Retinal pigment epithelial cell (primary cell): ENCODE measurements at places on chromosomes 4 and X.

DNA sequence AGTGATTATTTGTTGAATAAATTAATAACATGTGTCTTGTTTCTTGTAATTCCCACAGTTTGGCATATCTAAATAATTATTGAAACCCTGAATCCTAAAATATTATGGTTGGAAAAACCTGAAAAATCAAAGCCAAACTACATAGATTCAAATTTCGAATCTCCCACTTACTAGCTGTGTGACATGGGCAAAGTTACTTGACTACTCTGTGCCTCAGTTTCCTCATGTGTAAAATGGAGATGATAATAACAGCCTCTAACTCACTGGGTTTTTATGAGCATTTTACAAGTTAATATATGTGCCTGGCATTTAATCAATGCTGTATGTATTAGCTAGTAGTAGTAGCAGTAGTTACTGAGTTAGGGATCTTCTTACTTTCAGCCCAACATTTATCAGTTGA is 34.6 kb upstream of the BRS3 start:
- no peak for DNase-seq

DNA sequence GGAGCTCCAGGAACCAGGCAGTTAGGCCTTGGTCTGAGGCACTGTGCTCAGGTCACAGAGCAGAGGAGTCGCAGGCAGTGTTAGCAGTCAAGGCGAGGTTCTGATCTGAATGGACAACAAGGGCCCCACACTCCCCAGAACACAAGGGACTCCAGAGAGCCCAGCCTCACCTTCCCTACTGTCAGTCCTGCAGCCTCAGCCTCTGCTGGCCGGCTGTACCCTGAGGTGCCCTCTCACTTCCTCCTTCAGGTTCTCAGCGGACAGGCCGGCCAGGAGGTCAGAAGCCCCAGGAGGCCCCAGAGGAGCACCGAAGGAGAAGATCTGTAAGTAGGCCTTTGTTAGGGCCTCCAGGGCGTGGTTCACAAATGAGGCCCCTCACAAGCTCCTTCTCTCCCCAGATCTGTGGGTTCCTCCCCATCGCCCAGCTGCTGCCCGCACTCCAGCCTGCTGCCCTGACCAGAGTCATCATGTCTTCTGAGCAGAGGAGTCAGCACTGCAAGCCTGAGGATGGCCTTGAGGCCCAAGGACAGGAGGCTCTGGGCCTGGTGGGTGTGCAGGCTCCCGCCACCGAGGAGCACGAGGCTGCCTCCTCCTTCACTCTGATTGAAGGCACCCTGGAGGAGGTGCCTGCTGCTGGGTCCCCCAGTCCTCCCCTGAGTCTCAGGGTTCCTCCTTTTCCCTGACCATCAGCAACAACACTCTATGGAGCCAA is 26.2 kb downstream of the MAGEA9 start:
- DNase-seq, result no peak

DNA sequence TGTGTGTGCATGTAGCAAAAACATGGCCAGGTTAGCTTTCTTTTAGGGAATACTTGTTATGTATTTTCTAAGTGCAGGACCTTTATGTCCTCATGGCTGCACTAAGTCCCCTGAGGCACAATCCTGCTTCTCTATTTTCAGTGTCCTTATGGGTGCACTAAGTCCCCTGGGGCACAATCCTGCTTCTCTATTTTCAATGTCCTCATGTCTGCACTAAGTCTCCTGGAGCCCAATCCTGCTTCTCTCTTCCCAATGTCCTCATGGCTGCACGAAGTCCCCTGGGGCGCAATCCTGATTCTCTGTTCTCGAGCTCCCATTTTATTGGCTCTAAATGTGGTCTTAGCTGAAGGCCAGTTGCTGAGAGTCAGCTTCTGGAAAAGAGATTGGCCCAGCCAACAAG is 49.7 kb upstream of the GPRIN3 start:
- no peak for DNase-seq

GRCh38 chrX:9280831-9281230 is 184.0 kb upstream of the TBL1X start:
- no peak for DNase-seq

DNA sequence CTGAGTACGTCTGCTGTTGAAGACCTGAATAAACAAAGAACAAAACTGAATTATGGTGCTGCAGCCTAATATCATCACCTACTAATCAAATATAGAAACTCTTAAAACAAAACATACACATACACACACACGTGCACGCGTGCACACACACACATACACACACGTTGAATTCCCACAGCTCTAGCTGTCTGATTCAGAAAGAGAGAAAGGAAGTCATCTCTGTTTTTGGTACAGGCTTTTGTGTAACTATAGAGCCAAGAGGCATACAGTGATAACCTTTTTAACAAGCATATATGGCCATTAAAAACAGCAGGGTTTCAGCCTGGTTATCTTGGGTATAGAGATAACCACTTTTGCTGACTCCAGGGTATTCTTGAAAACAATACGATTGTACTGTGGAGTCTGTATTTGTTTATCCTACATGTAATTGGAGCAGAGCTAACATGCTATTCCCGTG is 823.2 kb downstream of the CCSER1 start:
- no peak for DNase-seq

DNA sequence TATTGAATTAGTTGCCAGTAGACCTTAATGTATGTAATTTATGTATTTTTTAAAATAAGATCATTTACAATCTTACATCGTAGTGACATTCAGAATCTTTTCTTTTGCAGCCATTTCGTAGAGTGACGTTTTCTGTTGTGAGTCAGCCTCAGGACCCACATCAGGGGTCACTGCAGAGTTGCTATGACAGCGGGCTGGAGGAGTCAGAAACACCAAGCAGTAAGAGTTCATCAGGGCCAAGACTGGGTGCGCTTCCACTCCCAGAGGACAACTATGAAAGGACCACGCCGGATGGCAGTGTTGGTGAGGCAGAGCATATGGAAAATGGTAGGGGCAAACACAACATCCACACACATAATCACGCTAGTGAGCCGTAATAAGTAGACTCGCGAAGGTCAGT is 199.9 kb downstream of the PCDH7 start:
- no peak for DNase-seq

DNA sequence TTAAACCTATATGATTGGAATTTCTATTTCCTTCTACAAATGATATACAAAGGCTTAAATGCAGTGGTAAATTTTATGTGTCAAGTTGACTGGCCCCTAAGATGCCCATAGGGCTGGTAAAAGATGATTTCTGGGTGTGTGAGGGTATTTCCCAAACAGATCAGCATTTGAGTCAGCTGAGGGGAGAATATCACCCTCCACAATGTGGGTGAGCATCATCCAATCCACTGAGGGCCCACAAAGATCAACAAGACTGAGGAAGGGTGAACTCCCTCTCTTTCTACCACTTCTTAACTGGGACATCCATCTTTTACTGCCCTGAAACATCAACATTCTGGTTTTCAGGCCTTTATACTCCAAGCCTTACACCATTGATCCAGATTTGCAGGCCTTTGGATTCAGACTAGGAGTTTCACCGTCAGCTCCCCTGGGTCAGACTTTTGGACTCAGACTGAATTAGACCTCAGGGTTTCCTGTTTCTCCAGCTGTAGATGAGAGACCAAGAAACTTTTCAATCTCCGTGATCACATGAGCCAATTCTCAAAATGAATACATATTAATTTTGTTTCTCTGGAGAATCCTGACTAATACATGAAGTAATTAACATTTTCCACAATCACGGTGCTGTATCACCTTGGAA is 1020.7 kb upstream of the SLIT2 start:
- DNase-seq, result no peak

DNA sequence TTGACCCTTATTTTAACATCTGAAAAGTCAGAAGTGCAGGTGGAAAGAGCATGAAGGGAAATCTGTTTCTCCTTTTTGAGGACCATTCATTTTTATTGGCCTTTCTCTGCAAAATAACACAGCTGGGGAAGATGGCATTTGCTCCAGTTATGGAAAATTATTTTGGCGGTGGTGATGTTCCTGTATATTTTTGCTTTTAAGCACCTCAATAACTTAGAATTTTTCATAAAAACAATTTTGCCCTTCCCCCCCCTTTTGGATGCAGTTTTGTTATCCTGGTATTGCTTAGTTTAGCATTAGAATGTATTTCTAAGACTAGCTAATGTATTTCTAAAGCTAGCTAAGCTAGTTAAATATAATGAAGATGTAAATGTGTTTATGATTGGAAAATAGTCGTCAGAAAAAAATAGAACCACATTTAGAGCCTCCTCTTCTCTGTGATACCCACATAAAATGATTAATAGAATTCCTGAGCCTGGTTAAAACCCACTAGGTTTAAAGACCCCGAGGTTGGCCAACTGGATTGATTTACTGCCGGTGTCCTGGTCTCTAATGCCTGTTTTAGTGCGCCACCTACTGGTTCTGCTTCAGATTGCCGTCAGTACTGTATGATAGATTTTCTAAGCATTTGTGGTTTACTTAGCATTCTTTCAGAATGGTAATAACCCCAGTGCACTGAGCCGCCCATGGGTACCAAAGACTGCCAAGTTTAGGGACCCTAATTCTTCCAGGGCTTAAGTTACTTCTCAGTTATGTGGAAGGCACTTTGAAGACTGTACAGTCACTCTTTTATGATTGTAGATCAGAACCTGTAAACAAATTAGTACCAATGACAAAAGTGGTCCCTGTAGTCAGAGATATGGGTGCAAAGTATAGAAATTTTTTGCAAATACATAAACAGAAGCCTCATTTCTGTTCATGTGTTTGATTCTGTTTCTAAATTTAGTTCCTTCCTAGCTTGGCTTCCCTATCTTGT is 11.4 kb downstream of the KLF3 start:
- DNase-seq, result peak; percentile 75

GRCh38 chrX:109783701-109784079 is 50.6 kb upstream of the ACSL4 start:
- no peak for DNase-seq

DNA sequence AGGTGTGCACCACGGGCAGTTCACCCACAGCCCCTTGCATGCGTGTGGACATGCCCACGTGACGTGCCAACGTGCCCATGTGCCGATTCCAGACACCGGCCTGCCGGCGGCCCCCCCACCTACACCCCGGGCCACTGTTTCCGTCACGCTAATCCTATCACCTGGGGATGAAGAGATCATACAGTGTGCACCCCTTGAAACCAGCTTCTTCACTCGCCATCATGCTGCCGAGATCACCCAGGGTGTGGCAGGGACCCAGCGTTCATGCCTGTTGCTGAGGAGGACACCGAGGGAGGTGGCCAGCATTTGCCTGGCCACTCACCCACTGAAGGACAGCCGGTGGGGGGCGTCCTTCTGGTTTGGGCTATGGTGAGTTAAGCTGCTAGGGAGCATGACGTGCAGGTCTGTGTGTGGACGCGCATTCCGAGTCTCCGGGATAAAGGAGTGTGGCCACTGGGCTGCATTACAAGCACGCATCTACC is 14.1 kb downstream of the CTBP1 start:
- DNase-seq, result no peak

DNA sequence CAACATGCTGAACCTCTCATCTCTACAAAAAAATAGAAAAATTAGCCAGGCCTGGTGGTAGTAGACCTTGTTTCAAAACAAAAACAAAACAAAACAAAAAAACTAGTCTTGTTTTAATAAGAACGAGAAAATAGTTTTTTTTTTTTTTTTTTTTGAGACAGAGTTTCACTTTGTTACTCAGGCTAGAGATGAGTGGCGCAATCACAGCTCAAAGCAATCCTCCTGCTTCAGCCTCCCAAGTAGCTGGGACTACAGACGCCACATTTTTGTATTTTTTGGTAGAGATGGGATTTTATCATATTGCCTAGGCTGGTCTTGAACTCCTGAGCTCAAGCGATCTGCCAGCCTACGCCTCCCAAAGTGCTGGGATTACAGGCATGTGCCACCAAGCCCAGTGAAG is 47.7 kb upstream of the UGDH start:
- DNase-seq, result no peak

- no peak for DNase-seq
These were observed 120.2 kb downstream of the INPP4B start for GRCh38 chr4:142725886-142726285.

DNA sequence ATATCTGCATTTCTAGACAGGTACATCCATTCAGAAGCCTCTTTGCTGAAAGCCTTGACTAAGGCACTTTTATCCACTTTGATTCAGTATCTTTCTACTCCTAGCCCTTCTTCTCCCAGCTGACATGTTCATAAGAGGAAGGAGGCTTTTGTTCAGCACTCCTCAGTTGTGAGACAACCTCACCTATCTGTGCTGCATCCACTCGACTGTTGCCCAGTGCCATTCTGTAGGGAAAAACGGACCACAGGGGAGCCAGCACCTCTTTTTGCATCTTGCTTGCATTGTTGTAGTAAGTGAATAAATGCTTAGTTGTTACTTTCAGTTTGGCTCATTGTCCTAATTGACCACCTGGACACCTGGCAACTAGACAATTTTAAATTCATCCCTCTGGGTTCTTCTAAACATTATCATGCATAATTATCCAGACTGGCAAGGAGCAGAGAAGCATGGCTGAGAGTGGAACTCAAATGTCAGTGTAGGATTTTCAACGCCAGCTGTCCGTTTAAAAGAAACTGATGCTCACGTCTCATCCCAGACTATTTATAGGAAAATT is 83.8 kb upstream of the BOD1L1 start:
- no peak for DNase-seq

- no peak for DNase-seq
These were observed 20.5 kb downstream of the NKX3-2 start for GRCh38 chr4:13523591-13524503.

GRCh38 chr4:144338148-144338547 is 197.6 kb upstream of the GYPA start:
- no peak for DNase-seq

DNA sequence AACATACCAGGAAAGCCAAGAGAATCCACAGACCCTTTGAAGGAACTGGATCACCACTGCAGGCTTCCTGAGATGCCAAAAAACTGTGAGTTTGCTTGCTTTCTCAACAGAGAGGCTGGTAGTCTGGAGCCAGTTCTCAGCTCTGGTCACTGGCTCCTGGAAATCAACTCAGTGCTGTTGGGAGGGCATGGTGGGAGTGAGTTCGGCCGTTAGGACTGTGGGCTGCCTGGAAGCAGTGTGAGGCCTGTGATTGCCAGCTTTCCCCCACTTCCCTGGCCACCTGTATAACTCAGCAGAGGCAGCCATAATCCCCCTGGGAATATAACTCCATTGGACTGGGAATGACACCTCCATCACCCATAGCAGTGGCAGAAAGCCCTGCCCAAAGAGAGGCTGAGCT is 122.0 kb upstream of the FSTL5 start:
- no peak for DNase-seq
